ENCODE measurements at places on chromosomes 6 and 20.

DNA sequence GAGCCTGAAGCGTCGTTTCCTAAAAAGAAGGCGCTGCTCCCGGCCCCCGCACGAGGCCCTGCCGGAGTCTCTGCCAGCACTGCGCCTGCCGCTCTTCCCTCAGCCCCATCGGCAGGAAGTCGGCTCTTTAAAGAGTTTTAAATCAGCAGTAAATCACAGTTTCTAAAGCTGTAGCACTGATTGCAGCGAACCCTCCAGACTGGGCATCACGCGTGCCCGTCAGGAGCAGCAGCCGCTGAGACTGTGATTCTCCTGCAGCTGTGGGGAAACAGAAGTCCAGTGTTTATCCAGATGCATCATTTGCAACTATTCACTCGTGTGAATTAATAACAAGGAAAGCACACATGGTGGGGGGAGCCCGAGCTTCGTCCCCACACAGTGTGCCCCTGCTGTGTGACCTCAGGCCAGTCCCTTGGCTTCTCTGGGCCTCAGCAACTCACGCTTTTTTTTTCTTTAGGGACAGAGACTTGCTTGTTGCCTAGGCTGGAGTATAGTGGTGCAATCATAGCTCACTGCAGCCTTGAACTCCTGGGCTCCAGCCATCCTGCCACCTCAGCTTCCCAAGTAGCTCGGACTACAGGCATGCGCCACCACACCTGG, 28.3 kb downstream of the DLL1 start:
- DNase-seq, result no peak

- DNase-seq, result no peak
These were observed 16.6 kb upstream of the TFB1M start for GRCh38 chr6:155330922-155331321.

- peak; percentile 24 for DNase-seq
These were observed 805 bp upstream of the STX16 start for GRCh38 chr20:58650181-58650775.

- DNase-seq, result no peak
These were observed 1217.2 kb upstream of the GJE1 start for GRCh38 chr6:140915551-140915950.

DNA sequence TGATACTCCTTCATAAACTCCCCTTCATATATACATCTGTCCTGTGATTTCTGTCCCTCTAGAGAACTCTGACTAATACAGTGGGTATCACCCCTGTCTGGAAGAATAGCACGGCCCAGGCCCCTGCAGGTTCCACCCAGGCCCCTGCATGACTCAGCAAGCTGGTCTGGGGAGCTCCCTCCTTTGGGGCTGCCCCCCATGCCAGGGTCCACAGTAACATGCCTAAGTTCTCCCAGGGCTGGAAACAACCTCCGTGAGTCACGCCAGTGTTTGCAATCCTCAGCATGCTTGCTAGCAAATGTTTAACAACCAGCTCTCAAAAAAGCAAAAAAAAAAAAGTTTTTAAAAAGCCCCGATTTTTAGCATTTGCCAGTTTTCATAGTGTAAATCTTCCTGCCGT, 134.3 kb upstream of the CDH4 start:
- DNase-seq, result no peak

GRCh38 chr6:5132731-5133130, 47.6 kb downstream of the PPP1R3G start:
- no peak for DNase-seq

- no peak for DNase-seq
These were observed 122.2 kb downstream of the UNC5CL start for GRCh38 chr6:40916845-40917244.

DNA sequence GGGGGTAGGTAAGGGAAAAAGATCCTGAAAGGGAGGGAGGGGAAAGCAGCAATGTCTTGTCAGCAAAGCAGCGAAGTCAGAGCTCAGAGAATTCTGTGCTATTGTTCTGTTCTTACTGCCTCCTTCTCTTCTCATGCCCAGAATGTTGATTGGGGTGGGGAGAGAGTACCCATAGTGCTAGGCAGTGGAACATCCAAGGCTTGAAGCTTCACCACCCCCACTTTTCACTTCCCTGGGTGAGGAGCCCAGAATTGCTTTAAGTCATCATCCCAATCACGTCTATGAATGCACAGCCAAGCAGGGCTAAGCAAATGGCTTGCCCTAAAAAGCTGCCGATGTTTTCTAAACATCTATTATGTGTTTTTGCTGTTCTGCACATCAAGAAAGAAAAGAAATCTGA, 16.5 kb downstream of the REPS1 start:
- DNase-seq, result no peak

- DNase-seq, result no peak
These were observed 183.5 kb upstream of the CST7 start for GRCh38 chr20:24765316-24766142.

DNA sequence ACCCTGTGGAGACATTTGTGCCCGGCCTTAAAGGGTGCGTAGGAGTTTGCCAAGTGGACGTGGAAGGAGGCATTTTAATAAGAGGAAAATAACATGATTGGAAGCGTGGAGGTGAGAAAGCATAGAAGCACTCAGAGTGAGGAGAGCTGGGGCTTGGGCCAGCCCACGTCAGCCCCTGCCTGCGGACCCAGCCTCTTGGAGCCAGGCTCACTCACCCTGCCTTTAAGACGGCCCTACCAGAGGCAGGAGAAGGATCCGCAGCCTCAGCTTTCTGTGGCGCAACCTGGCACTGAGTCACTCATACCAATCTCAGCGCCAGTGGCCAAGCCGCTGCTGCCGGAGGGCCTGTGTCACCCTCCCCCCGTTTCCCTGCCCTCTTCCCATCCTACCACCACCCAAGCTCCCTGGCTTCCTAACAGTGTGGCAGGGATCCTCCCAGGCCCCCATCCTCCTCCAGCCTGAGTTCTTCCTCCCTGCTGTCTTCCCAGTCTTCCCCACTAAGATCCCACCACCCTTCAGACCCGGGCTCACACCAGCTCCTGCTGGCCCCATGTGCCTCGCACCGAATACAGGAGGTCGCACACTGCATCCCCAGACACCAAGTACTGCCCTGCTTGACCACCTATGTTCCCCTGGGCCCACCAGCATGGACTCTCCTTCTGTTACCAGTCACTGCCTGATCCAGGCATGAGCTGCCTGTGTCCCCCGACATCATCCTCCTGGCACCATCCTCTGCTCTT, 285.2 kb downstream of the UST start:
- no peak for DNase-seq

- no peak for DNase-seq
These were observed 205.7 kb downstream of the BTBD9 start for GRCh38 chr6:38434051-38434450.

DNA sequence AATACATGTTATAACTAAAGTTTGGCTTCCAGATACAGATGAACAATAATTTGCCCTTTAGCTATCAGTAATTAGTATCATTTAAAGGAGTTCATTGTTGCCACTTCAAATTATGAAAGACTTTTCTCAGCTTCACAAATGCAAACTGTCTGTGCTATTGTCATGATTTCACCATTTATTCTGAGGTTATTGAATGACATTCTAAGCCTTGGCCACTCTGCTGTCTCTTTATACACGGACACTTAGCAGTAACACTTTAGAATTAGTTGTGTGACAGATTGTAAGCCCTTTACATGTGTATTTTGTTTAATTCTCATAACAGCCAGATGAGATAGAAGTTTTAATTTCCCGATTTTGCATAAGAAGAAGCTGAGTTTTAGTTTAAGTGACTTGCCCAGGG, 176.6 kb downstream of the SLC35F1 start:
- DNase-seq, result no peak

GRCh38 chr6:104306211-104306610, 553.5 kb downstream of the HACE1 start:
- no peak for DNase-seq

GRCh38 chr6:118252474-118252873, 295.6 kb upstream of the PLN start:
- DNase-seq, result no peak

GRCh38 chr6:53852805-53853204, 58.0 kb downstream of the LRRC1 start:
- no peak for DNase-seq

DNA sequence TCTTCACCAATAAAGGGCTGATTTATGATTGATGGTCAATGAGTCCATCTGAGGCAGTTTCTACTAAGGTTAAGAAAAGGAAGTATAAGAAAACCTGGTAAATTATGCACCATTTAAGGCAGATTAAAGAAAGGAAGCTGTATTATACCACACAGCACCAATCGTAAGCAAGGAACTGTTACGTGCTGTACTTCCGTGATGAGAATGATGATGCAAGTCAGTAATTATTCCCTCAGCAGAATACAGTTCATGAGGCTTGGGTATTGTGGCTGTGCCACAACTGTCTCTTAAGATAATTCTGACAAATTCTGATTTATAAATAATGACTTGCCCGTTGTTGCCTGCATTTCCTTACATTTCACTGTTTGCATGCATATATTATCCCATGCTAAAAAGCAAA, 699.0 kb downstream of the HDGFL1 start:
- no peak for DNase-seq

DNA sequence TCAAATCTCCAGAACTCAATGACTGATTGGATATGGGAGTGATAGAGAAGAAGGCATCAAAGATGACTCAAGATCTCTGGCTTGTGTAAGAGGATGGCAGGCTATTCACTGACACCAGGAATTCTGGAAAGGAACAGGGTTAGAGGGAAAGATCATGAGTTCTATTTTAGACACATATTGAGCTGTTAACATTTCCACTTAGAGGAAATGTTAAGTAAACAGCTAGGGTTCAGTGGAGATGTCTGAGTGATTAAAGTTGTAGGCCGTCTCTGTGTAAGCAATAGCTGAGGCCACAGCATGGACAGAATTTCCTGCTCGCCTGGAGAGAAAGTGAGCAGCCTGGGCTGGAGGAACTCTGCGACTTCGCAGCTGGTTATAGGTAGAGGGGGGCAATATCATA, 21.0 kb downstream of the ZC3H12D start:
- DNase-seq, result no peak

DNA sequence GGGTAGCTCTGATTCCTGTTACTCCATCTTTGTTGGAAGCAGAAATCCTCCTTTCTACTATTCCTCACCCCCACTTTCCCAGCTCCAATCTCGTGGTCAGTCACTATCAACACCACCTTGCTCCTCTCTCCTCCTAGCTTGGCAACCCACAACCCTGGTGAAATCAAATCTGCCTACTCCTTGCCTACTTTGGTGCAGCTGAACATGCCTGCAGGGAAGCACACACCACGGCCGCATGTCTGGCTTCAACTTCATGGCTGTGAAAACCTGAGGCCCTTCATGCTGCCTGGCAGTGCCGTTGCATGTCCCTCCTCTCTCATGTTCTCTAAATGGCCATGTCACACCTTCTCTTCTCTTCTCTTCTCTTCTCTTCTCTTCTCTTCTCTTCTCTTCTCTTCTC, 112.4 kb upstream of the FOXA2 start:
- DNase-seq, result no peak

DNA sequence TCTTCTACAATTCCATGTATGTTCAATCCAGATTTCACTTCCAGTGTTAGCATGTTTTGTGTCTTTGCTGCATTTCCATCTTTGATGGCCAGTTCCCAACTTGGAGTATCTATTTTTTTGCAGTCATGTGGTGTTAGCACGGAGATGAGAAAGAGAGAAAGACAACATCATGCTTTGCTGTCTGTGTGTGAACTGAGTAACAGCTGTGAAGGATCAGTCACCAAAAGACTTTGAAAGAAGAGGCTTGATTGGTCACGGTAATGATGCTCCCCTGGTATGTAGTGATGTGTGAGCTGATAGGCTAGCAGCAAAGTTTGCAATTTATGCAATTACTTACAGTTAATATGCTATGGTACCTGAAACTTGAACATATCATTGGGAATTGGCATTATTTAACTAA, 731.3 kb upstream of the NRSN1 start:
- DNase-seq, result no peak

DNA sequence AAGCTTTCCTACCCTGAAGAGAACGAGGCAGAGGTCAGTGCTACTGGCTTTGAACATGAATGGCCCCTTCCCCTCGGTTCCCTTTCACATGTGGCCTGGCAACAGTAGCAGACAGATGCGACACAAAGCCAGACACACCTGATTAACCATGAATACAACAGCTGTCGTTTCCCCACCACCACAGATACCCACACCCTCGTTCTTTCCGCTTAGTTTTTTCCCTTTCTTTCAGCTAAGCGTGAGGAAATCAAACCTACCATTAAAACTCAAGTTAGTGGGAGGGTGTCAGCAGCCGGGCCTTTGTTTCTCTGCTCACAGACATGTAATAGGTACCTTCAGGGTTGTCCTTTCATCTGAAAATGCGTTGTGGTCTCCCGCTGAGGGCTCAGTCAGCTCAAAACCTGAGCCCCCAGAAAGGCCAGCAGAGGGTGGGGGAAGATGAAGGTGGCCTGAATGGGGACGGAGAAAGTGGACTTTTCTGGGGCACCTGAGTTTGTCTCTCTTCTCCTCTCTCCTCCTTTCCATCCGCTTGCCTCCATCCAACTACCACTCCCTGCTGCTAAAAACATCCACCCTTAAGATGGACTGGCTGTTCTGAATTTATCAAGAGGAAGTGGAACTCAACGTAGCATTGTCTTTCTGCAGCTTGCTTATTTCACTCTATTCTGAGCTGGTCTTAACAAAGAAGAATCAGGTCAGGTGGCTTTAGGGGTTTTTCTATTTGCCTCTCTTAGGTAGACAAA, 516.6 kb upstream of the JARID2 start:
- DNase-seq, result no peak

- no peak for DNase-seq
These were observed 327.8 kb upstream of the MAN1A1 start for GRCh38 chr6:119677384-119677783.

DNA sequence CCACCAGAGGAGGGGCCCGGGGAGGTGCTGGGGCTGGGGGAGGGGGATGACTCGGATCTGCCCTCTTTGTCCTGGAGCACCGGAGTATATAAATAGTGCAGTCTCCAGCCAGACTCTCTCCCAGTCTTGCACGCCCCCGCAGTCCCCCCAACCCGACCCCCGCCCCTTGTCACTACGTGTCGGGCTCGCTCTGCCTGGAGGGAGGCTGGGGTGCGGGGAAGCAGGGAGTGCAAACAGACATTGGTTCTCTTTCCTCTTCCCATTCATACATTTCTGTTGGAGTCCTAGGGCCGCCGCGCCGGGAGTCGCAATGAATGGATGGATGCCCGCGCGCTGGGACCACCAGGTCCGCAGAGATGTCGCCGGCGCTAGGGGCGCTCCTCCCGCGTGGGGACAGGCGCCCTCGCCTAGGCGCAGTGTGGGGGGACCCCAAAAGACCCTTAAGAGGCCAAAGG, 179.3 kb downstream of the TBXT start:
- DNase-seq, result no peak

DNA sequence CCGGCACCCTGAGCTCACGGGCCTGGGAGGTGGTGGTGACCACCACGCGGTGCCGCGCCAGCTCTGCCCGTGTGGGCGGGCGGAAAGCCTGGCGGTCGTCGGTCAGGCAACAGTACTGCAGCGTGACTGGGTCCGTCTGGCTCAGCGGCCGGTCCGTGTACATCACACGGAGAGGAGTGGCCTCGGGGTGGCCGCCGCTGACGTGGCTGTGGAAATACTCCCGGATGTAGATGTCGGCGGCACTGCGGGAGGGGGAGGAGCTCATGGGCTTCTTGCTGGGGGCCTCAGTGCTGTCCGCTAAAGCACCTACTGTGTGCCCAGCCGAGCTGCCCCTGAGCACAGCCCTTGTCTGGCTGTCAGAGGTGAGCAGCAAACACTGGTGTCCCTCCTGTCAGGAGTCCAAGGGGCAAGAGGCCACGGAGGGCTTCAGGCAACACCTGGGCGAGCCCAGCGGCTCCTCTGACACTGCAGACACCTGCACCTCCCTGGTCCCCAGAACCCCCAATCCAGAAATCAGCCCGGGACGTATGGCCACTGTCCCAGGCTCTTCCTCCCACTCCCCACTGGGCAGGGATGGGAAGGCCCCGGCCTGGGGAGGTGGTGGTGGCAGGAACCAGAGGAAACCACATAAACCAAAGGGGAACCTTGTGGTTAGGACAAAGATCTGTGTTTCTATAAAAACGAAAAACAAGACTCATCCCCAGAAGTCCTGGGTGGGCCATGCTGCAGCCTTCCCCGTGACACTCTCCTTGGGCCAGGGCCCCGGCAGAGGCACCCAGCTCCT, 6.5 kb downstream of the HELZ2 start:
- DNase-seq, result no peak

Data from T follicular helper cell (primary cell).